ENCODE measurements at places on chromosomes 5 and 9. TPM values are rescaled to one million over a fixed set of nuclear protein-coding genes. Genes with fewer than 3 reads are reported as not detected.

Gene WNT8A
- not detected for total RNA-seq

Gene SPATA31D3
- total RNA-seq: not detected

Gene ZNG1F
- 3.8 TPM for total RNA-seq

Gene CTNND2
- not detected for total RNA-seq

Gene PLPP1
- 73.5 TPM for total RNA-seq

Gene SOX30
- under 0.01 TPM for total RNA-seq

Gene PLPPR1
- not detected for total RNA-seq

Data from fibroblast of lung (primary cell).